HT1080 (cell line): ENCODE measurements at places on chromosomes 1 and 21. TPM values are rescaled to one million over a fixed set of nuclear protein-coding genes. Genes with fewer than 3 reads are reported as not detected.
A peak's percentile ranks its signal among the peaks of the same experiment; 100 is the strongest.

The MIXL1 gene
- total RNA-seq: not detected in 2 replicates

The PLXNA2 gene
- total RNA-seq: 5.9 and 6.0 TPM in 2 replicates

DNA sequence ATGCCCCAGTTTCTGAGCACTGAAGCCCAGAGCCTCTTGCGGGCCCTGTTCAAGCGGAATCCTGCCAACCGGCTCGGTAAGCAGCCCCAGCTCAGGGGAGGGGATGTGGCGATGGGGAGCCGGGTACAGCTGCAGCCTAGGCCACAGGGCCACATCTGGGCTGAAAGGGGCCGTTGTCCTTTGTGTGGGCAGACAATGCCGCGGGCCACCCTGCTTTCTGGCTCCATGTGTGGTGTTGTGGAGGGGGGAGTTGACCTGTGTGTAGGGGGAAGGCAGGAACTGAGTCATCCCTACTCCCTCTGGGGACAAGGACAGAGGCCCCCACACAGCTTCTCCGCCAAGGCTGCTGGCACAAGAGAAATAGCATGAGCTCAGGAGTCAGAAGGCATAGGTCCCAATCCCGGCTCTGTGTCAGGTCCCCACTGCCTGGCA is 26.0 kb downstream of the RPS6KA1 start:
- peak; percentile 8 for DNase-seq

The SRRM1 gene
- 26.1 and 31.7 TPM in 2 replicates for total RNA-seq
